ENCODE measurements at places on chromosomes 11 and 22.

DNA sequence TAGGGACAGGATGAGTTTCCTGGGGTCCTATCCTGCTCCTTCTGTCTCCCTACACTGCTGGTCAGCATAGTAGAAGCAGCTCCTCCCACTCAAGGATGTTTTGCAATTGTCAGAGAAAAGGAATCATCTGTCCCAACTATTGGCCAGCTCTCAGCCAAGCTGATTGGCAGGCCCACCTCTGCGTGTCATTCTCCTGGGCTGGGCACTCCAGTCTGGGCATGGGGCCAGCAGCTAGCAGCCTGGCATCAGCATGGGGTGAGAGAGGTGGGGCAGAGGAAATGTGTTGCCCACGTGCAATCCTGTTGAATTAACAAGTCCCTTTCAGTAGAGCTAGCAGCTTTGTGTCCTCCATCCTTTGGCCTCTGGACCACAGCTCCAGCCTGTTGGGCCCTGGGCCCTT, 14.1 kb downstream of the ANKK1 start:
- peak; percentile 55 for DNase-seq

DNA sequence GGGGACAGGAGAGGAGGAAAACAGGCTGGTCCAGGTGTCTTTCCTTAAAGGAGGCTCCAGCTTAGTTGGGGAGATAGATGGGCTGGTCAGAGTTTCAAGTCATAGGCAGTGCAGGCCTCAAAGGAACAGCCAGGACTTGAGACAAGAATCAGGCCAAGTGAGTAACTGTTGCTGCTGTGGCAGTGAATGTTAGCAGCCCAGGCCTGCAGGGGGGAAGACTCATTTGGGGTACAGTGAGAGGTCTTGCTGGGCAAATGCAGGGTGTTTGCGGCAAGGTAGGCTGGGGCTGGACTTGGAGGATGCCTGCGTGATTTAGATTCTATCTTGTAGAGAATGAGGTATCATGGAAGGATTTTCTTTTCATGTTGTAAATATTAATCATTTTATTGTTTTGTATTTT, 24.1 kb downstream of the PTPRJ start:
- DNase-seq, result no peak

- no peak for DNase-seq
Measured at GRCh38 chr11:17547051-17547577, at the start of gene OTOG. OTOG (plus strand) TSS chr11:17547259; CDS start chr11:17547373, 114 bp downstream.

DNA sequence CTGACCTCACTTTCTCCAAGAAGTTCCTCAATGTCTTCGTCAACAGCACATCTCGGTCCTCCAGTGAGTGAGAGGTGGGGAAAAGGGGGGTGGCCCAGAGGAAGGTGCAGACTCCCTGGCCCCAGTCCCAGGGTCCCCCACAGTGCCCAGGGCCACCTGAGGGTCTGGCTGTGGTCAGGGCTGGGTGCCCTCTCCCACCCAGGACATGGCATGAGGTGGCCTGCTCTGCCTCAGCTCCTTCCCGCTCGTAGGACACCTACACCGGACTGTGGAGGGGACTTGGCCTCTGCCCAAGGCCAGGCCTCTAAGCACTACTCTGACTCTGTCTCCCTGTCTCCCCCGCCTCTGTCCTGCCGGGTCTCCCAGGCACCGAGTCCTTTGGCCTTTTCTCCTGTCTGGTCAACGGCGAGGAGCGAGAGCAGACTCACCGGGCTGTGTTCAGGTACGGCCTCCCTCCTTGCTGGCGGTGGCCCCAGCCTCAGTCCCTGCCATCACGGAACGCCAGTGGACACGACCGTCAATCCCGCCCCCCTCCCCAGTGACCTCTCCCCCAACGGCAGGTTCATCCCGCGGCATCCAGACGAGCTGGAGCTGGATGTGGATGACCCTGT, 4.5 kb downstream of the MAPK8IP2 start:
- no peak for DNase-seq

GRCh38 chr11:95788921-95789505, 569 bp downstream of the FAM76B start:
- DNase-seq, result no peak

DNA sequence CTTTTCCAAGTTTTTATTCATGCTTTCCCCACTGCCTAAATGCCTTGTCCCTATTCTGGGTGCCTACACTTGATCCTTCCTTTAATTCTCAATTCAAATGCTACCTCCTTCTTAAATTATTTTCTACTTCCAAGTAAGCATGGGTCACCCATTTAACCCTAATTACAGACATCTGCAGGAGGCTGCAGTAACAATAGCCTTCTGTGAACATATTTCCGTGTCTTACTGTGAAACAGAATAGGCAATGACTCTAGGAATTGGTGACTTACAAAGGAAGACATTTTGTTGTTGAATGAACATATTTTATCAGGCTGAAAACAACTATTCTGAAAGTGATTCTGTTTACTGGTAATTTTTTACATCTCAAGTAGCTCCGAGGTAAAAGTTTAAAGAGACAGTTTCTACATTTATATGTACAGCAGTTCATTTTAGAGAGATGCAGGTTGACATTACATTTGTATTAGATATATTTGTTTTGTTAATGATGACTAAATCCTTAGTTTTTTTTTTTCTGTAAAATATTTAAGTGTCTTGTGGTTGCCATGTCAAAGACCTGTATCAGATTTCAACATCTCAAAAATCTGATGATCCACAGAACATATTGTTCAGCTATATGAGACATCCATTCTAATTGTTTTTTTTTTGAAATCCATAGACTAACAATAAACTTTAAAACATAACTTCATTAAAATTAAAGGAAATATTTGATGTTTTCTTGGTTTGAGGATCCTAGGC, 316.8 kb downstream of the CASP12 start:
- no peak for DNase-seq

GRCh38 chr11:43311791-43312607, at the start of gene API5:
API5 (plus strand) TSS chr11:43311996; CDS start chr11:43312128, 132 bp downstream.
- peak; percentile 94 for DNase-seq

- peak; percentile 51 for DNase-seq
Measured at GRCh38 chr22:48605856-48606481, 1221.7 kb downstream of the BRD1 start.

DNA sequence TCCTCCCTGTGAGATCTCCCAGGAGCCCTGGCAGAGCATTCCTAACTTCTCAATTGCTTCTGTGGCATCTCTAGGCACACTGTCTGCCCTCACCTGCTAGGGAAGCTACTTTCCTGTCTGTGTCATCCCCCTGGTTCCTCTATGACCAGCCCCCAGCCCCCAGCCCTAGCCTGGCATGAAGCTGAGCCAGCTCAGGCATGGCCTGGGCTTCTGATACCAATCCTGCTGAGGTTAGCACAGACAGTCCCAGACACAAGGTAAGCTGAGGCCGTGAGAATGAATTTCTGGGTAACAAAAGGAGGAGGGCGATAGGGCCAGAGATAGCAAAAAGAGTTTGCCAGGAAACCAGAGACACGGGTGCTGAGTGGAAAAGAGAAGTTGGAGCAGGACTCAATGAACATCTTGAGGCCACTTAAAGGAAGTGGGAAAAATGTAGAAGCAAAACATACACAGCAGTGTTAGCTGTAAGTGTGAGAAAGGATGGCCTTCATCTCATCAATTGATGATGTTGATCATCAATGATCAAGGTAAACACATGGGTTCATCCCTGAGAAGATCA, 87.6 kb upstream of the PICALM start:
- DNase-seq, result no peak

- no peak for DNase-seq
Measured at GRCh38 chr22:23562186-23562585, 17.9 kb downstream of the IGLL1 start.

Data from head of caudate nucleus (tissue), 42 donors.